ENCODE measurements at places on chromosomes 2 and 18.
A peak's percentile ranks its signal among the peaks of the same experiment; 100 is the strongest.

DNA sequence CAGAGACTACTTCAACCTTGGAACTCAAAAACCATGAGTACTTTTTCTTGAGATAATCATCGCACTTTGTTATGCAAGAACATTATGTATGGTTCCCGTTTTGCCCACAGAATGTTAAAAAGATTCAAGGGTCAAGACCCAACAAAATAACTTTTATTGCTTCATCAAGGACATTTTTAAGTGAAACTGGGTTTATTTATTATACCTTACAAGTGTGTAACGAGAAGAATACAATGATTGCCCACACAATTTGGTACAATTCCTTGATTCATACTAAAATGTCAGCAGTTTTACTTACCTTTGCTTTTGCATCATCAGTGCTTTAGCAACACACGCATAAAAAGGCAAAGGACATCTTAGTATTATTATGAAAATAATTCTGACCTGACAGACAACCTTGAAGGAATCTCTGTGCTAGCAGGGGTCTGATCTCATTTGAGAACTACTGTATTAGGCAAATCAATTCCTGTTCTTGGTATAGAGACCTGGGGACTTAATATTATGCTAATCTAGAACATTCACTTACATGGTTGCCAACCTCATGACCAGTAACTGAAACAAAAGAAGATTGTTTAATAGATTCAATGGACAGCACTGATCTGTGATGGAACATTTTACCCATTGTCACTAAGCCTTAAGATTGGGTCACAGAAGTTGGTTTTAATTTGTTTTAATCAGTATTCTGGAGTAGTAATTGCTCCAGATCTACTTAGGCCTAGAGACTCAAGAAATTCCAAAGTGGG lies 16.2 kb downstream of the CCDC88A start:
- H3K27ac ChIP-seq: no peak overlapping the region
- H3K36me3 ChIP-seq: no peaks in the 10 kb centered on the region
- H3K4me1 ChIP-seq: no peaks in the 10 kb centered on the region
- H3K4me3 ChIP-seq: no peak overlapping the region
- H3K27me3 ChIP-seq: no peaks in the 10 kb centered on the region

- DNase-seq: no peak
- no peaks in the 10 kb centered on the region for H3K4me1 ChIP-seq
- H3K36me3 ChIP-seq: no peaks in the 10 kb centered on the region
- H3K27ac ChIP-seq: no peak overlapping the region
Observed at GRCh38 chr2:30741576-30741975, 65.7 kb downstream of the CAPN13 start.

GRCh38 chr2:152243761-152244640 lies 68.4 kb upstream of the STAM2 start:
- no peak overlapping the region for H3K27ac ChIP-seq
- no peak overlapping the region for H3K4me3 ChIP-seq
- H3K27me3 ChIP-seq: no peaks in the 10 kb centered on the region
- no peaks in the 10 kb centered on the region for H3K36me3 ChIP-seq
- no peak for DNase-seq
- no peaks in the 10 kb centered on the region for H3K4me1 ChIP-seq

GRCh38 chr2:80053522-80054345 lies 250.8 kb downstream of the LRRTM1 start:
- no peaks in the 10 kb centered on the region for H3K27me3 ChIP-seq
- H3K4me1 ChIP-seq: no peaks in the 10 kb centered on the region
- no peak for DNase-seq
- H3K36me3 ChIP-seq: no peaks in the 10 kb centered on the region

DNA sequence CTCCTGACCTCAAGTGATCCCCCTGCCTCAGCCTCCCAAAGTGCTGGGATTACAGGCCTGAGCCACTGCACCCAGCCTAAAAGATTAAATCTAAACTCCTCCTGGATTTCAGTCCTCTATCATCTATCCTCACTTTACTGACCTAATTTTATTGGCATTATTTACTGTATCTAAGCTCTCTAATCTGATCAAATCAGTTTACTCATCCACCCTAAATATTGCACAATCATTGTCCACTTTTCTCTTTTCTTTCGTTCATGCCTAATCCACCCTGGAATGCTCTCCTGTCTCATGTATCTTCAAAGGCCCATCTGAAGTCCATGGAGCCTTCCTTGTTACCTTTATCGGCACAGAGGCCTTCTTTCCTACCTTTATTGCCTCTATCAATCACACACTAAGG lies 31.6 kb upstream of the GPR155 start:
- no peak for DNase-seq
- no peak overlapping the region for H3K4me3 ChIP-seq
- H3K27ac ChIP-seq: no peak overlapping the region
- H3K27me3 ChIP-seq: no peaks in the 10 kb centered on the region

DNA sequence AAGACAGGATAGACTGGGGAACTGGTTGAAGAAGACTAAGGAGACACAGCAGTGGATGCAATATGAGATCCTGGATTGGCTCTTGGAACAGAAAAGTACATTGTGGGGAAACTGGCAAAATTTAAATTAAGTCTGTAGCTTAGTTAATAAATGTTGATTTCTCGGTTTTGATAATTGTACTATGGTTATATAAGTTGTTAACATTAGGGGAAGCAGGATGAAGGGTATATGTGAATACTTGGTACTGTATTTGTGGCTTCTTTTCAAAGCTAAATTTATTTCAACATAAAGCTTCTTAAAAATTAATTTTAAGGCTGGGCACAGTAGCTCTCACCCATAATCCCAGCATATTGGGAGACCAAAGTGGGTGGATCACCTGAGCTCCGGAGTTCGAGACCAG lies 103.8 kb downstream of the TMEM17 start:
- DNase-seq: no peak
- H3K4me1 ChIP-seq: no peaks in the 10 kb centered on the region
- H3K36me3 ChIP-seq: no peaks in the 10 kb centered on the region
- no peak overlapping the region for H3K27ac ChIP-seq
- no peak overlapping the region for H3K4me3 ChIP-seq

DNA sequence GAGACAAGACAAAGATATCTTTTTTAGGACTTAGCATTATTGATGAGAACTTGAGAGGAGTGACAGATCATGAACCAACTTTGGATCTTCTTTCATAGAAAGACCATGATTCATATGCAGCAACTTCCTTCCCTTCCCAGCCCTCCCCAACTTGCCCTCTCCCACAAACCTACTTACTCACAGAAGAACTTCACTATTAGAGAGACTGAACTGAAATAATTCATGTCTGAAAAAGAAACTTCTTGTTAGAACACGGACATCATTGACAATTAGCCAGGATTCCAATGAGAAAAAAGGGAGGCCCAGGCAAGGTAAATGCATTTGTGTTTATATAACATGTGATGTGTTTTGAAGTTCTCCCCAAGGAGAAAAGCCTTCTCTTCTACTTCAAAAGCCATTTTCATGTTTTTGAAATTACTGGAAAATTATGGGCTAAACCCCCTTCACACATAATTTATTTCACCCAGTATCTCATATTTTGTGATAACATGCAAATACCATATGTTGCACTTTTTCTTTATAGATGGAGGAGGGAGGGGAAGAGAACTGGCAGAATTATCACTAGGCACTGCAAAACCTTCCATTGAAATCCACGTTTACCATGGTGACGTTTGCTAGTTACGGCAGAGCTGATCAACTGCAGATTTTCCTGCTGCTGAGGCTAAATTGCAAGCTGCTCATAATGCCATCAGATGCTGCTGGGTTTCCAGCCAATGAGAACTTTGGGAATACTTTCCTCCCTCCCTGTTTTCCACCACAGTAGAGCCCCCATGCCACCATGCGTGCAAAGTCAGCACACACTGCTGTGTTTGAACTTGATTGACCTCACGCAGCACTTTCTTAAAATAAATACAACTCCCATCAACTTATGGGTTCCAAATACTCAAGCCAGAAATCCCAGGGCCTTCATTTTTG lies 294.7 kb downstream of the MEIS1 start:
- no peaks in the 10 kb centered on the region for H3K36me3 ChIP-seq
- peaks cover 13% of the 10 kb centered on the region for H3K4me1 ChIP-seq
- no peaks in the 10 kb centered on the region for H3K27me3 ChIP-seq
- no peak overlapping the region for H3K27ac ChIP-seq
- DNase-seq: no peak

- no peaks in the 10 kb centered on the region for H3K4me1 ChIP-seq
- H3K36me3 ChIP-seq: no peaks in the 10 kb centered on the region
- no peaks in the 10 kb centered on the region for H3K27me3 ChIP-seq
Observed at GRCh38 chr2:17106418-17106817, 411.8 kb downstream of the RAD51AP2 start.

GRCh38 chr2:234674781-234675201 lies 177.9 kb upstream of the ARL4C start:
- H3K36me3 ChIP-seq: no peaks in the 10 kb centered on the region
- peaks cover 22% of the 10 kb centered on the region for H3K4me1 ChIP-seq
- peak; percentile 79 for DNase-seq
- no peaks in the 10 kb centered on the region for H3K27me3 ChIP-seq
- H3K27ac ChIP-seq: no peak overlapping the region
- H3K4me3 ChIP-seq: no peak overlapping the region

DNA sequence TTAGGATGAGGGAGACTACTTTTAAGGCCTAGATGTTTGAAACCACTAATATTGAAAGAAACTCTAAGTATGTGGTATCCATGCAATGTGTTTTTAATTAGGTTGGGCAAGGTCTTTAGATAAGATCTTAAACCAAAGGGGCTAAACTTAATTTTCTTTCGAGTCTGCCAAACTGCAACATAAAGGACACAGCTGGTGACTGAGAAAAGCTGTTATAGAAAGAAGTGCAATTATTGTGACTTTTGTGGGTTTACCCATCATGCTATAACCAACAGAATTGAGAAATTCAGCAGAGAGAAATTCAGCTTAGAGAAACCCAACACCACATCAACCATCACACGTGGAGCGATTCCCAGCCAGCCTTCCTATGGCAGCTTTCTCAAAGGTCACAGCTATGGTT lies 119.5 kb upstream of the LMAN1 start:
- H3K36me3 ChIP-seq: no peaks in the 10 kb centered on the region
- no peaks in the 10 kb centered on the region for H3K27me3 ChIP-seq
- H3K4me1 ChIP-seq: no peaks in the 10 kb centered on the region
- DNase-seq: no peak
- H3K4me3 ChIP-seq: no peak overlapping the region

Data from vagina (tissue), 2 donors.